ENCODE measurements at places on chromosomes 1 and 21.

DNA sequence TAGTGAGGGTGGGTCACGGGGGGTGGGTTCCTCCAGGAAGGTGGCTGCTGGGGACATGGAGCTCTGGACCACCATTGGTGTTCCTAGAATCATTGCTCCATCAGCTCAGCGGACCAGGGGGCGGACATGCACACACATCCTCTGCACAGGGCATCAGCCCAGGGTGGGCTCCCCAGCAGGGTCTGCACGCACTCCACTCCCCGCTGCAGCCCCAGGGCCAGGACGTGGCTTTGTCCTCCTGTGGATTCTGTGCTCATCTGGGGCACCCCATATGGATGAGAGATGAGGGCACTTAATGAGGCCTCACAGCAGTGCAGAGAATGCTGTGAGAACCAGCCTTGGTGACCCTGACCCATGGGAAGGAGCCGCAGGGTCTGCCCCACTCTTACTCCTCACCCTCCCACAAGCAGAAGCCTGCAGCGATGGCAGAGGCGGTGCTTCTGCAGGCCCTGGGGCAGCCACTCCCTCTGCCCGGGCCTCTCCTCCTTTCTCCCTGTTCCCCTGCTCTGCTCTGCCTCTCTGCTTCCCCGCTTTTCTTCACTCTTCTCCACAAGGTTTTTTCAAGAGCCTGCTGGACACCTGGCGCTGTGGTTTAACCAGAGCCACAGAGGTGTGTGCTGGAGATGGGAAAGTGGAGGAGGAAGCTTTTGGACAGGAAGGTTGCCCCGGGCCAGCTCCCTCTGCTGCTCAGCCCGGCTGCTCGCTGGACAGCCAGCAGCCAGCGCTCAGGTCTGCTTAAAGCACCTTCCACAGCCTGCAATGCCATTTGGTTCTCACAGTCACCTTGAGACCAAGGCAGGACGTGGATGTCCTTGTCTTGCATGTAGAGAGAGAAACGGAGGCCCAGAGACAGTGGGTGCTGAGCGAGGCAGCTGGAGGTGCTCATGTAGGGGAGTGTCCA lies 26.3 kb upstream of the PCBP3 start:
- DNase-seq = no peak

DNA sequence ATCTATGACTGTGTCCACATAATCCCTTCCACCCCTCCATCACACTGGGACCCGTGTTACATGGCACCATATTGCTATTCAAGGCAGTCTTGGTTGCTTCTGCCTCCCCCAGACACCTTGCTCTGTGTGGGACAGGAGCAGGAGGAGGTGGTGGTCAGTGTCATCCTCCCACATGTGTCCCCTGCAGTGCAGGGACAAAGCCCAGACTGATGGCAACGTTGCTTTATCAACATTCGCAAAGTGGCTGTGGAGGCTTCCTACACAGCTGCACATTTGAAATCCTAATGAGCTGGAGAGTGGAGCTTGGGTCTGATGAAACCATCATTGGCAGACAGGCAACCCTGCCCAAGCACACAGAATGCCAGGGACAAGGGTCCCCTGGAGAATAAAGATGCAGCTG lies 26.2 kb downstream of the TRIM67 start:
- no peak for DNase-seq

DNA sequence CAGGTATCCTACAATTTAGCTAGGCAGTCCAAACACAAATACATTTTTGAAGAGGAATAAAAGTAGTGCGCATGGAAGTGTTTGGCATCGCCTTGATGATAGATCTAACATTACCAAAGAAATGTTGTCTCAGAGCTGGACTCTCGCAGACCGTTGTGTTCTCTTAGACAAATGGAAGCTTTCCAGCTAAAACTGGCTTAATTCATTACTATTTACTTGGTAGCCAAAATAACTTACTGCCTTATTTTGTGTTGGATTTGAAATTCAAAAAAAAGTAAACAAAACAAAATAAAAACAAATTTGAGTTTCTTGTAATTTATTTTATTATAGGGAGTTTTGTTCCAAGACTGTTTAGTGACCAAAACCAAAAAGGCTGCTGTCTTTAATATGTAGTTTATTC lies 51.6 kb downstream of the PDE4B start:
- DNase-seq = no peak

- no peak for DNase-seq
Observed at GRCh38 chr1:38052750-38053415, 6.3 kb upstream of the POU3F1 start.

GRCh38 chr1:23035823-23036452 lies 16.7 kb downstream of the KDM1A start:
- no peak for DNase-seq
